Fibroblast of skin of right quadriceps (primary cell): ENCODE measurements at places on chromosomes 11 and 22.

- DNase-seq, result no peak
These were observed 20.4 kb upstream of the GNB1L start for GRCh38 chr22:19875061-19875530.

GRCh38 chr11:27227736-27228135 is 135.3 kb downstream of the CCDC34 start:
- DNase-seq, result no peak

DNA sequence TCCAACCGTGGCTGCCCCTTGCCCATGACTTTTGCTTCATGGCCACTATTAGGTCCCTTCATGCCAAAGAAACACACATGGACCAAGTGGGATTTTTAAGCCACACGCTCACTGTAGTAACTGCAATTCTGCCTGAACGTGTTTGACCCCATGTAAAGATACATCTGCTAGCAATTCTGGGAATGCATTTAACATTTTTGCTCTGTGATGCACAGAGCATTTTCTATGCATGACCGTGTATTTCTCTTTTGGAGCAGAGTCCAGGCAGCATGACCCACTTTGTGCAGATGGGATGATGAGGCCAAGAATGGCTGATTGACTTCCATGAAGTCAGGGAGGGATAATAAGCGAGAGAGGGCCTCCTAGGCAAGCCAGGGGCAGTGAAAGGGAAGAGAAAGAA is 108.5 kb downstream of the TP53I11 start:
- peak; percentile 97 for DNase-seq

DNA sequence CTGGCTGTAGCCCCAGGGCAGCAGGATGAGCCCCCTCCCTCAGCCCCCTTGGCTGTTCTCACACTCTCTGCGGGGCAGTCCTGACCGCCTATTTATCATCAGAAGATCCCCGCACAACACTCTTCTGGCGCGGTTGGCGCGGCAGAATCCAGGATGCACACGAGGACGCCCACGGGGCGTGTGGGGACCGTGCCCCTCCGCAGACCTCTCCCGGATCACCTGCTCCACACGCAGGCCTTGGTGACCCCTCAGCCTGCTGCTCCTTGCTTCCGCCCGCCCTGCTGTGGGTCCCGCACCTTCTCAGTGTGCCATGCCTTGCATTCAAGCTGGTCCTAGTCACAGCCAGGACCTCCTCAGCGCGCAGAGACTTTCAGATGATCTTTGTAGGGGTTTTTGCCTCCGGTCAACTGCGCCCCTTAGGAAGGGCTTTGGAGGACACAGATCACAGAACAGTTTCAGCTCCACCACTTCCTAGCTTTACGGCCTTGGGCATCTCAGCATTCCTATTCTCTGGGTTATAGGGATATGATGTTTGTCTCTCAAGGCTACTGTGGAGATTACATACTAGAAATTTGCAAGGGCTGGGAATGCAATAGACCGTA is 841 bp upstream of the TUB start:
- DNase-seq, result no peak

GRCh38 chr22:47587361-47587760 is 824.9 kb downstream of the TBC1D22A start:
- no peak for DNase-seq

DNA sequence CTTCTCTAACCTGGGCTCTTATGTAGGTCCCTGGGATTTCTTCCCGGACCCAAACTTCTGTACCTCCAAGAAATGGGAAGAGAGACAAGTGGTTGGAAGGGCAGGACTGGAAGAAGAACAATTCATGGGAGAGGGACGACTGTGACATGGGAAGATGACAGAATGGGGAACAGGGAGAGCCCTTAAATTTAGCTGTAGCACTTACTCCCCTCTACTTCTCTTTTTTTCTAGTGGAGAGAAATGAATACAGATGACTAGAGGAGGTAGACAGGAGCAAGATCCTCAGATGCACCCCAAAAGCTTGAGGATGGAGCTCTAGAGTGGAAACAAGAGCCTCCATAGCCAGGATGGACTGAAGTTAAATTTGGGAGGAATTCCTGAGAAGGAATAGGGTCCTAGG is 2.3 kb downstream of the RHOG start:
- DNase-seq, result no peak

- peak; percentile 6 for DNase-seq
These were observed 101.3 kb upstream of the DBX1 start for GRCh38 chr11:20261526-20261925.

DNA sequence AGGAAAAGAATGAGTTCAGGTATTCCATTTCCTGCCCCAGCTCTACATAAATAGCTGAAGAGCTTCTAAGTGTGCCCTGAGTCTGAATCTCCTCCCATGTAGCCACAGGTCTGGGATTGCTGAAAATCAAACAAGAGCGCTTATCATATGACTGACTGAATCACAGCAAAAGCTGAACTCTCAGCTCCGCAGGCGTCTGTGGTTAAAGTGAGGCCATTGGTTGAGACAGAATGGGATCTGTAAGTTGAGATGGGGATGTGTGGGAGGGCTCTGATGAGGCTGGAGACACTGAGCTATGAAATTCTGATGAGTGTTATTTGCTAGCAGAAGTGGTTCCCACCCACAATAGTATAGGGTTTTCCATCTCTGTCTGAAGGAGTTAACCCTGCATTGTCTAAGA is 637.0 kb downstream of the OPCML start:
- peak; percentile 55 for DNase-seq

DNA sequence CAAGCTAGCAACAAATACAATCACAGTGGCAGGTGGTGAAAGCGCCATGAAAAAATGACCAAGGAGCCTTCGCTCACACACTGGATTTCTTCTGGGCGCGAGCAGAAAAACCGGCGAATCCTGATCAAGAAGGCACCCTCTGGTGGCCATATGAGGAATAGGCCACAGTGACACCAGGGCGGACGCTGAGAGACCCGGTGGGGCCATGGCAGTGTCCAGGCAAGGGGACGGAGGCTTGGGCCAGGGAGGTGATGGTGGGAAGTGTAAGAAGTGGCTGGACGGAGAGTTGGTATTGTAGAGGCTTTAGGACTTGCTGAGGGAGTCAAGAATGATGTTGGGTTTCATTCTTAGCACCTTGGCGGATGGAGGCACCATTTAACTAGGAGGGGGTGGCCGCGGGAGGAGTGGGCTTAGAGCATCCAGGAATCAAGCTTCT is 16.9 kb upstream of the RAC2 start:
- peak; percentile 49 for DNase-seq

DNA sequence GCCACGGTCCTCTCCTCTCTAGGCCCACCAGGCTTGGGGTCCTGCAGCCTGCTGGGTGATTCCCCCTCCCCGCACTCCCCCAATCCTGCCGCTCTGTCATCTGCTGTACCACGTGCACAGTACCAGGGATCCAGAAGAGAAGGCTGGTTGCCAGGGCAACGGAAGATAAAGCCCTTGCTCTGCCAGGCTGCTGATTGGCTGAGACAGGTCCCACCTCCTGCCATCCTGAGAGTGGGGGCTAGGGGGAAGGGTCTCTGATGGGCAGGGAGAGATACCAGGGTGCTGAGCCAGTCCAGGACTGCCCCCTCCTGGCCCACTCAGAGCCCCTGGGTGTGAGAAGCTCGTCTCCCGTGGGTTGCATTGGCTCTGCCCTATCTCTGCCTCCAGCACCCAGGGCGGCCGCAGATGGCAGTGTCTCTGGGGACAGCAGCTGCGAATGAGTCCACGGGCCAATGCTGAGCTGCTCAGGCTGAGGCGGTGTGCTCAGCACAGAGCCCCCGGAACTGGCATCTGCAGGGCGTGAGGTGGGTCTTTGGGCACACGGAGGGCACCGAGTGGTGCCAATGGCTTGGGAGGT is at the start of gene SMIM45:
Gene SMIM45 (plus strand): TSS at position 253 of the 577 bp plus-strand sequence.
- DNase-seq, result no peak

DNA sequence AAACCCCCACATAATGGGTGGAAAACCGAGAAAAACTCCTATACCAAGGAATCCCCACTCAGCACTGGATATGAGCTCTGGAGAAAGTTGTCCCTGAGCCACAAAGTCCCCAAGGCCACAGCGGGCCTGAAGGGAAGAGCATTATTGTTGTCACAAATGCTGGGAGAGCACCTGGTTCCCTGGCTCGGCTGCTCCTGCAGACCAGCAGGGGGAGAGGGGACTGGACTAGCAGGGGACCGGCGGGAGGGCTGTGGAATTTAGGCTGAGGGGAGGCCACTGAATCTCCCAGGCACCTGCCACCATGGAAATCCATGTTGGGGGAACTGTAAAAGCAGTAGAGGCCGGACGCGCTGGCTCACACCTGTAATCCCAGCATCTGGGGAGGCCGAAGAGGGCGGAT is 7.0 kb downstream of the PC start:
- no peak for DNase-seq

- no peak for DNase-seq
These were observed 88.9 kb upstream of the IGLL5 start for GRCh38 chr22:22798716-22799115.

GRCh38 chr22:40703736-40704135 is 24.5 kb downstream of the MCHR1 start:
- no peak for DNase-seq

DNA sequence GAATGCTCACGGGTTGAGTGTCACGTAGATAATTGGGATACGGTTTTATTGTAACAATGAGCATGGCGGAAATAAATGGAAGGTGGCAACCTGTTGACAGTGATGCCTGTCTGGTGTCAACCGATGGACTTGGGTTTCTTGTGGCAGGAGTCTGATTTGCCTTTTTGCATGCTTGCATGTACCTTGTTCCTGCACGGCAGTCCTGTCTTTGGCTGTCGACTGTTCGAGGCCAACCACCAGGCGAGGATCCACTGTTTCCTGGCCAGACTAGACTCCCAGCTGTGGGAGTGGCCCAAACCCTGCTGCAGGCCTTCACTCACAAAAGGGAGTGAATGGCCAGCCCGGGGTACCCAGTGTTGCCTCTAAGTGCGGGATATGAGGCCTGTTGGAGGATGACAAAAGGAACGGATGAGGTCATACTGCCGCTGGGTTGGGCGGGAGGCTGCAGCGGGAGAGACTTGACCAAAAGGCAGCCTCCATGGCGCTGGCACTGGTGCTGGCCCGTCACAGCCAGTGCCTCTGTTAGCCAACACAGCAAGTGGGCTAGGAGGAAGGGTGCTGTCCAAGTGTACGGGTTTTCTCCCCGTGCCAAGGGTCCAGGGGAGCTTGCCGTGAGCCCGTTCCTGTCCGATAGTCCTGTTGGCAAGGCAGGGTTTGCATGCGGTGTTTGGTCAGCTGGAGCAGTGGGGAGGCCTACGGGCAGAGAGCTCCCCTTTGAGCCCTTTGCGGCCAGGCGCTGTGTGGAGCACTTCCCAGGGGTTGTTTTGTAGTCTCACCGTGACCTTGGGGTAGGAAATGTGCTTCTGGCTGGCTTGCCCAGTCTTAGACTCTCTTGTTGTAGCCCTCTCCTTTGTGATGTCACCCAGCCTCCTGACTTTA is 974 bp downstream of the DGCR8 start:
- peak; percentile 59 for DNase-seq

- no peak for DNase-seq
These were observed 40.6 kb upstream of the GNB1L start for GRCh38 chr22:19895160-19895849.

DNA sequence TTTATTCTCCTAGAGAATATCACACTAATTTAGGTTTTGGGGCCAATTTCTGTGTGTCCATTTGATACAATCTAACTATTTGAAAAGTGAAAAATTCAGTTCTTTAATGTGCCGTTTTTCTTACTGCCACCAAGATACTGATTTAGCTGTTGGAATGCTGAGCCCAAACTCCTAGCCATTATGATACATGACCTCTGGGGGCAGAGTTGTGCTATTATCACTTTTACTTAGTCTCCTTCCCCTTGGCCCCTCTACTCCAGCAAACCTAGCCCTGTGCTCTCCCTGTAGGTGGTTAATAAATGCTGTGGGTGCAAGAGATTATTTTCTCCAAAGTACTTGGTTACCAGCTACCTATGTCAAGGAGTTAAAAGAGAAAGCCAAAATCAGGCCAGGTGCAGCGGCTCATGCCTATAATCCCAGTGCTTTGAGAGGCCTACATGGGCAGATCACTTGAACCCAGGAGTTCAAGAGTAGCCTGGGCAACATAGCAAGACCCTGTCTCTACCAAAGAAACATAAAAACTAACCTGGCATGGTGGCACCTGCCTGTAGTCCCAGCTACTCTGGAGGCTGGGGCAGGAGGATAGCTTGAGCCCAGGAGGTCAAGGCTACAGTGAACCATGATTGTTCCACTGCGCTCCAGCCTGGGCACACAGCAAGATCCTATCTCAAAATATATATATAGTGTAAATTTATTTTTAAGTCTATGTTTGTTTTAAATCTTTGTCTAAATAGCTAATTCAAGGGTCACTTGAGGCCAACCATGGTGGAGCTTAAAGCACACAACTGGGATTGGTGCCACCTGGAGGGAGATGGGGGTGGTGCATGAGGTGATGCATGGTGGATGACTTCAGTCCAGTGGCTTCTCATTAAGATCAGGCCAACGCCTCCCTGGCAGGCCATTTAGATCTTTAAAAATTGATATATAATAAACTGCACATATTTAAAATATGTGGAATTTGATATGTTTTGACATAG is 193.2 kb upstream of the PLET1 start:
- DNase-seq, result no peak

- DNase-seq, result no peak
These were observed 7.1 kb downstream of the RCOR2 start for GRCh38 chr11:63909591-63910506.

DNA sequence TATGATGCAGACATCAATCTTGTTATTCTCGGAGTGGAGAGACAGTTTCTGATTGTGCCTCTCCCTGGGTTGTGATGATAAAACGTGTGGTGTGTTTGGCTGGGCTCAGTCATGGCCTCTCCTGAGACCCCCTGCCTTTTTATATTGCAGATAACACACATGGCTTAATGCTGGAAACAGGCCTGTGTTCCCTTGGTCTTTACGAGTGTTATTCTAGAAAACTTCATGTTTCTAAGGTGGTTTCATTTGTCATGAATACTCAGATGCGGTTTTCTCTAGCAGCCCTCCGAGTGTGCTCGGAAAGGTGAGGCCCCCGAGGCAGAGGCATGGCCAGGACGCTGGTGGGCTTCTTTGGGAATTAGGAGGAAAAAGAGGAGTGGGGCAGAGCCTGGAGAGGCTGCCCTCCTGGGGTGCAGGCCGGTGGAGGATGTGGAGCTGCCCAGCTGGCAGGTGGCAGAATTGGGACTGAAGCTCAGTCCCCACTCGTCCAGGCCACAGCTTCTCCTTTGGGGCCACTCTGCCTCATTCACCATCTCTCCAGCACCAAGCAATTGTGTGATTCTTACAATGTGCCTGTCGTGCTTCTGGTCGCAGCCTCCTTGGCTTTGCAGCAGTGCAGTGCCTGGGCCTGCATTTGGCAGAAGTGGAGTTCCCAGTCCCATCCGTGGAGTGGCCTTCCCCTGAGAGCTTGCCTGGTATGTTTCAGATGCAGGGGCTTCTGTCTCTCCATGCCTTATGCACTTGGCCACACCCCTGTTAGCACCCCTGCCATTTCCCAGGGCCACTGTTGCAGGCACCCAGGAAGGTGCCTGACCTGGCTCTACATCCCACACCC is 309.6 kb downstream of the TBC1D22A start:
- DNase-seq, result no peak

- DNase-seq, result no peak
These were observed 11.2 kb downstream of the MB start for GRCh38 chr22:35605851-35606481.
